ENCODE measurements at places on chromosomes 12 and 14.
A peak's percentile ranks its signal among the peaks of the same experiment; 100 is the strongest.

DNA sequence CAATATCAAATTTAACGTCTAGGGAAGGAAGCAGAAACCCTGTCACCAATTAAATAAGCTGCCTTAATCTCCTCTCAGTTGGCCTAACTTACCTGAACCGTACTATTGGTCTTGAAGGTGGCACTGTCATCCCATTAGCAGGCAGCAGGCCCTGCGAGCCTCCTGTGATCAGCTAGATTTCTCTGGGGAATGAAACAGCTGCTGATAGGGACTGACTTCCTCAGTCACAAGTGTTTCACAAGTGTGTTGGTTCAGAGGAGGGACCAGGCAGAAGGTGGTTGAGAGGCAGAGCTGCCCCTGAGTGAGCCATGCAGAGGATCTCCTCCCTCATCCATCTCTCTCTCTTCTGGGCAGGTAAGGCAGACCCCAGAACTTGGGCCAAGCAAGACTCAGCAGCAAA lies 166.8 kb downstream of the DAD1 start:
- no peak for DNase-seq

- DNase-seq = no peak
These were observed 74.3 kb downstream of the IGF1 start for GRCh38 chr12:102406033-102406584.

DNA sequence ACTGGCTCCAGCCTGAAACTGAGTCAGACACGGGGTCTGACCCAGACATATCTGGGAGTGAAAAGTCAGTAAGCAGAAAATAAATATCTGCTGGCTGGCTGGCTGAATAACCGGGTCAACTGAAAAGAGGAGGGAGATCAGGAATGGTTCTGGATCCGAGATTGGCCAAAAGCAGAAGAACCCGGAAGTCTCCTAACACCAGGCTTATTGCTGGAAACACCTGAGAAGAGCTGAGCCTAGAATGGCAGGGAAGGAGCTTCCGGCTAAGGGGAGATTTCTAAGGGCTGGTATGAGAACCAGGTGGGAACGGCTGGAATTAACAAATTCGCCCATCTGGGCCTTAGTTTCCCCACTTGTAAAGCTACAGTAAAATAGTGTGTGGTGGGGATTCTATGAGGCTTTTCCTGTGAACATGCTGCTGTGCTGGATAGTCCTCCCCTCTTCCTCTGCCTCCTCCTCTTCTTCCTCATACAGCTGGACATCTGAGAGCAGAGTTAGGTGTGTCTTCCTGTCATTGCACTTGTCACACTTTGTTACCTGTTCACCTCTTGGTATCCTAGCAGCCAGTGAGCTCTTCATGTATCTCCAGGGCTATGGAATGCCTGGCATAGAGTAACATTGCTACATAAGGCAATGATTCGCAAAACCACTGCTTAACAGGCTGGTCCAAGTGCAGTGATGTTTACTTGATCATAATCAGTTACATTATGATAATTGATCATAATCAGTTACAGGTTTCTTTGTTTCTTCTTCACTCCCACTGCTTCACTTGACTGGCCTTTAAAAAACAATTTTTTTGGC lies 2.0 kb upstream of the SHMT2 start:
- no peak for DNase-seq

- DNase-seq = no peak
These were observed 14.8 kb upstream of the DNAH10 start for GRCh38 chr12:123747309-123747708.

DNA sequence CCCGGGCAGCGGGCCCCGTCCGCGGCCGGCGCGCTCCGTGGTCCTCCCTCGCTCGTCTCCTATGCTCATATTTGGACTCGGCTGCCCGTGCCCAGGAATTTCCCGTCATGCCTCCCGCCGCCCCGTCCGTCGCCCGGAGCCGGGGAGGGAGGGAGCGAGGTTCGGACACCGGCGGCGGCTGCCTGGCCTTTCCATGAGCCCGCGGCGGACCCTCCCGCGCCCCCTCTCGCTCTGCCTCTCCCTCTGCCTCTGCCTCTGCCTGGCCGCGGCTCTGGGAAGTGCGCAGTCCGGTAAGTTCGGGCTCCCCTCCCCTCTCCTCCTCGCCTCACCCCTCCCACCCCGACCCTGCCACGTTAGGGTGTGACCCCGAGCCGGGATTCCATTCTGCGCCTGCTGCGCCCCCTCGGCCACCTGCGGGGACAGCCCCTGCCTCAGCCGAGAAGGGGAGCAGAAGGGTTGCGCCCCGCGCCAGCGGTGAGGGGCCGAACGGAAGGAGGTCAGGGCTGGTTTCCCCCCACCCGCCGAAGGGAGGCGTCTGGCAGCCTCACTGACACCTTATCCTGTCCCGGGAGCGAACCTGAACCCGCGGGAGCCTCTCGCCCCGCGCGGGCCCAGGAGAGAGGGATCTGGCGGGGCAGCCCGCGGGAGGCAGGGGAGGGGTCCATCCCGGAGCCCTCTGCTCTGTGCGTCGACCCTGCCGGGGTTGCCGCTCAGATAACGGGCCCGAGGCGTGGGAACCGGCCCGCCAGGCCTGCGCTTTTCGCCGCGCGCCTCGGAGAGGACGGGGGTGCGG lies at the start of gene MSRB3:
TSS of gene MSRB3 (plus strand) at position 108 of the 793 bp plus-strand sequence. CDS start 29,897 bp downstream, outside the sequence.
- no peak for DNase-seq

GRCh38 chr14:73758392-73759182 lies 44.4 kb upstream of the PNMA1 start:
- DNase-seq = peak; percentile 87

- DNase-seq = no peak
These were observed 52.3 kb upstream of the TRIM9 start for GRCh38 chr14:51147183-51147582.

- peak; percentile 3 for DNase-seq
These were observed 17.7 kb upstream of the C1S start for GRCh38 chr12:7042842-7043241.

- DNase-seq = no peak
These were observed 15.7 kb downstream of the CREBL2 start for GRCh38 chr12:12627308-12627827.

DNA sequence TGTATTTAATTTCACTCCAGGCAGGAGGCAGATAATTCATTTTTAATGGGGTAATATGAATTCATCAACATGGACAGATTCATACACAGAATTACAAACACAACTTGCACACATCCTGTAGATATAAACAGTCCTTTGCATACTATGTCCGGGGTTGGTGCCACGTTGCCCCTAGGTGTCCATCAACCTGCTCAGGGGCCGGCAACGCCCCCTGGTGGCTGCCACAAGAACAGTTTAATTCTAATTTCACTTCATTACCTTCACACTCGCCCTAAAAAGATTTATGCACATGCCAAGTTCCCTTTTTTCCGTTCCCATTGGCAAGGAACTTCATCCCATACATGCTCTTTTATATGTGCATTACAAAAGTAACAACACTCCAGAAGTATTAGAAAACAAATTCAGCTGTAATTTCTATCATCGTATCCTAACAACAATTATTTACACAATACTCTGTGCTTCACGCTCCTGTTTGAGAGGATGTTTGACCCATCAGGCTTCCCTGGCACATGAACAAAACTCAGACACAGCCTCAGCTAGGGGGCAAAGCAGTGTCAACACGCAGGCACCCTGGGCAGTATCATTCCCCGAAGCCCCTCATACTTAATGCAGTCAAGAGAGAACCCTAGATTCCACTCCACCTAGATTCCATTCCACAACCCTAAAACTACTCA lies 15.5 kb downstream of the MANSC1 start:
- peak; percentile 69 for DNase-seq

DNA sequence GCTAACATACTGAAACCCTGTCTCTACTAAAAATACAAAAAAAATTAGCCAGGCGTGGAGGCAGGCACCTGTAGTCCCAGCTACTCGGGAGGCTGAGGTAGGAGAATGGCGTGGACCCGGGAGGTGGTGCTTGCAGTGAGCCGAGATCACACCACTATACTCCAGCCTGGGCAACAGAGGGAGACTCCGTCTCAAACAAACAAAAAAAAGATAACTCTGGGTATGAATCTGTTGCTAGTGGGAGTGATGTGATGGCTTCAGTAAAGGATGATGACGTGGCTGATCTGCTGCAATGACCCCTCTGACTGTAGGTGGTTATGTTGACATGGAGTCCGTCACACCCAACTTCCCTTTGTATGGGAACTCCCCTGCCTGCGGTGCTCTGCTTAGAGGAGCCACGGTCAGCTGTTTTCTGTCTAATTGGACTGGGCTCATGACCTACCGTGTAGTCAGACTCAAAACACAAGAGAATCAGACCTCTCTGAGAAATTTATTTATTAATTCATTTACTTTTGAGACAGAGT lies 59.1 kb upstream of the MED13L start:
- DNase-seq = no peak

- no peak for DNase-seq
These were observed 6.0 kb upstream of the ACVRL1 start for GRCh38 chr12:51901121-51901817.

DNA sequence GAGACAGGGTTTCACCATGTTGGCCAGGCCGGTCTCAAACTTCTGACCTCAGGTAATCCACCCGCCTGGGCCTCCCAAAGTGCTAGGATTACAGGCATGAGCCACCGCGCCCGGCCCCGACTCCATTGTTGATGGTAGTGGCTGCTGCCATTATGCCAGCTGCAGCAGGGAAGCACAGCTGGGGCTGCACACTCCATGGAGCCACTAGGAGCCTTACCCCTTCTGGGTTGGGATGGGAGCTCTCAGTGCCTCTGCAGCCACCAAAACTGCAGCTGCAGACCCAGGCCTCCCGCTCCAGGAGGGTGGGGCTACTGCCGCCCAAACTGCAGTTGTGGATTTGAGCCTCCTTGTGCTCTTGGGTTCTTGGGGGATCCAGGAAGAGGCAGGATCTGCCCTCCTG lies 25.9 kb downstream of the TCHP start:
- DNase-seq = no peak

DNA sequence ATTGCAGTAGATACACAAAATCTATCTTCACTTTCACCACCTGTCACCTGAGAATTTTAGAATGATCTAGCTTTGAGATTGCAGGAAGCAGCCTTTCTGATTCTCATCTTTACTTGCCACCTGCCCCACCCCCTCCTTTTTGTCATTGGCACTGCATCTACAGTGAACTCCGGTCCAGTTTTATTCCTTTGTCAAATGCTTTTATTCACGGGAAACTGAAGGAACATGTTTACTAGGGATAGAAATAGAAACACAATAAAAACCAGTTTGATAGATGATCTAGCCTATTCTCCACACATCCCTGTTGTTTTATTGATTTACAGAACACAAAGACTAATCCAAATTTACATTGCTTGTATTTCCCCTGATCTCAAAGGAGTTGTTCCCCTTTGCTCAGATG lies 471.7 kb upstream of the STXBP6 start:
- no peak for DNase-seq

- DNase-seq = no peak
These were observed 30.9 kb upstream of the TUBA1C start for GRCh38 chr12:49233842-49234526.

DNA sequence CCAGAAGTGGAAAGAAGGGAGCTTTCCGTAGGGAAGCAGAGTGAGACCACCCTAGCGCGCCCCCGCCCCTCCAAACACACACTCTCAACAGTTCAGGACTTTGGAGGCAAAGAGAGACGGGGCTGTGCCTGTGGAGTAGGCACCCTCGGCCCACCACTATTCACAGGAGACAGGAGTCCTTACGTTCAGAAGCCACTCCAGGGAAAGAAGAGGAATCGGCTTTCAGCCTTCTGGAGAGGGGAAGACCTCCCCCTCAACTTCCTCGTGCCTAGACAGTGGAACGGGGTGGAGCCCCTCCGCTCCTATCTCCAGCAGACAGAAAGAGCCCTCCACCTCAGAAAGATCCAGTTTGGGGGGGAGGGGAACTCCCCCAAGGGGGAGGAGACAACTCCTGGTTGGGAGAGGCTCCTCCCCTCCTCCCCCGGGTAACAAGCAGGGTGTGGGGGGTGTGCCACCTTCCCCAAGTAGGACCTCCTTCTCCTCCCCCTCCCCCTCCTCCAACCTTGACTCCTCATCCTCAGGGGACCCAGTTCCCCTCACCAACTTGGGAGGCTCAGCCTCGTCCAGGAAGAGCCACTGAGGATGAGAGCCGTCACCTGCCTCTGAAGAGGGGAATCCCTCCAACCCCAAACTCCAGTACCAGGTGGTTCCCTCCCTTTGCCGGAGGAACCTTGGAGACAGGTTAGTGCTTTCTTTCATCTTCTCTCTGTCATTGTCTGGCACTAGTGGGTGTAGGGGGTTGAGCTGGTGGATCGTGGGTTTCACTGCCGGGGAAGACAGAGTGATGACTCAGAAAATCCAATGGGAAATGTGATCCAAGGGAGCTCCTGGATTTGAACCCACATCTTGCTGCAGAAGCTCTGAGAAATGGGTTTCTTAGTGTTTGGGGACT lies 883 bp downstream of the FOXJ2 start:
- peak; percentile 54 for DNase-seq

DNA sequence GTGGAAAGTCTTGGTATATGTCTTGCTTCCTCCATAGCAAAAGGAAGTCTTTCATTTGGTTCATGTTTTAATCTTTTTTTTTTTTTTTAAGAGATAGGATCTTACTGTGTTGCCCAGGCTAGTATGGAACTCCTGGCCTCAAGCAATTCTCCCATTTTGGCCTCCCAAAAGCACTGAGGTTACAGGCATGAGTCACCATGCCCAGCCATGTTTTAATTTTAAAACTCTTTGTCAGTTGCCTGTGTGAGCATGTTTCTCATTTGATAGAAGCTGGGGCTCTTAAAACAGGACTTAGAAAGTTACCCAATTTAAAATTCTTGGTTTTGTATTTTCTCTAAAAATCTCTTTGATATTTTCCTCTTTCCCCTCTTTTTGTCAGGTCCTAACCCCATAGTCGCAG lies 45.0 kb upstream of the REP15 start:
- no peak for DNase-seq

GRCh38 chr14:92753250-92753649 lies 4.8 kb upstream of the LGMN start:
- no peak for DNase-seq

GRCh38 chr12:84572196-84572595 lies 340.4 kb downstream of the SLC6A15 start:
- DNase-seq = no peak

DNA sequence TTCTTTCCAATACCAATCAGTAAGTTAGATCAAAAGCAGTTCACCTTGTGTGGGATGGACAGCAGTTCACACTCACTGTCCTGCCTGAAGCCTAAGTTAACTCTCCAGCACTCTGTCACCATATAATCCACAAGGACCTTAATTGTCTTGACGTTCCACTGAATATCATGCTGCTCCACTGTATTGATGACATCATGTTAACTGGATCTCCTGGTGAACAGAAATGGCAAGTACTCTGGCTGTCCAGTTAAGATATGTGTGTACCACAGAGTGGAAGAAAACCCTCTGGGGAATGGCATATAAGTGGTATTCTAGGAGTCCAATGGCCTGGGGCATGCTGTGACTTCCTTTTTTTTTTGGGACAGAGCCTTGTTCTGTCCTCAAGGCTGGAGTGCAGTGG lies 16.2 kb downstream of the CDKL1 start:
- no peak for DNase-seq

GRCh38 chr12:28570811-28571210 lies 380.6 kb downstream of the CCDC91 start:
- no peak for DNase-seq

DNA sequence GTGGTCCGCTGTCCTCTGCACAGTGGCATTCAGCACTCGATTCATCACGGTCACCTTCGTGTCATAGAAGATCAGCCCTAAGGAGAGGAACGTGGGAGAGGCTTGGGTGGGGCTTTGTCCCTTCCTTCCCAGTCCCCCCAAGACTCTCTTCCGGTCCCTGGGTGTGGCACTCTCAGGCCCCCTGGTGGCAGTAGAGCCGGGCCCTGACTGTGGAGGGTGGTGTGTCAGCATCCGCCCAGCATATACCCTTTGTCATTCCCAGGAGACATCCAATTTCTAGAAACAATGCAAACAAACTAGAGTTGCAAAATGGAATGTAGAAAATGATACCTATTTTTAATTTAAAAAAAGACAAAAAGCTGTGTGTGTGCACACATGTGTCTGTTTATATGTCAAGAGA lies 45.0 kb downstream of the TRAFD1 start:
- no peak for DNase-seq

Measured in CD8-positive, alpha-beta memory T cell (primary cell).